ENCODE measurements at places on chromosomes 3 and 15.

GRCh38 chr3:168002786-168003368 lies 92.8 kb downstream of the GOLIM4 start:
- DNase-seq: no peak

DNA sequence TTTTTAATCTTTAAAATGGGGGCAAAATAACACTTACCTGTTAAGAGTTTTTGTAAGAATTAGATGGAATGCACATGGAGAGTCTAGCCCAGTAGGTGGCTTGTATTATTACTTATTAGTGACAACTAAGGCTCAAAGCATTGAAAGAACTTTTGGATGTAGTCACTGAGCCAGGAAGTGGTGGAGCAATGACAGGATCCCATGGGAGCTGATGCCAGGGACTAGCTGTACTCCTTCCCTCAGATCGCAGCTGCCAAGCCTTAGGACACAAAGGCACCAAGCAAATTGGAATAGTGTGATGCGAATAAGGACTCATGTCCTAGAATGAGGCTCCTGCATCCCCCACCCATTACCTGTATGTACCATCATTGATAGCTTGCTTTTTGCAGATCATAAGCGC lies 370.4 kb upstream of the RGMA start:
- DNase-seq: no peak

- DNase-seq: no peak
Measured at GRCh38 chr3:23819599-23820360, 14.0 kb downstream of the UBE2E1 start.

GRCh38 chr15:53539878-53540277 lies 219.6 kb downstream of the WDR72 start:
- DNase-seq: no peak

DNA sequence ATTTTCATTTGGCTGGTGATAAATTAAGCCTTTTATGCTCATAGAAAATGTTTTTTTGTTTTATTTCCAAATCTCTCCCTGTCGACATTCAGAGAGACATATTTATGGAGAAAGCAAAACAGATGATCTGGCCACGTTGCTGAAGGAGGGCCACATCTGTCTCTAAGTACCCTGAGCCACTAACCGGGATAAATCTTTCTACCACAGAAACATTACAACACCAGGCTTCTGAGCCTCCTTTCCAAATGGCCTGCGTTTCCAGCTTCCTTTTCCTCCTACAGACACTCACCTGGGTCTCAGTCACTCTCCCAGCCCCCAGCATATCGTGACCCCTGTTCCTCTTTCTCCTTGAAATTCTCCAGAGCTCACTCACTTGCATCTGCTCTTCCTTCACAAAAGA lies 161.0 kb downstream of the ARRDC4 start:
- DNase-seq: no peak

DNA sequence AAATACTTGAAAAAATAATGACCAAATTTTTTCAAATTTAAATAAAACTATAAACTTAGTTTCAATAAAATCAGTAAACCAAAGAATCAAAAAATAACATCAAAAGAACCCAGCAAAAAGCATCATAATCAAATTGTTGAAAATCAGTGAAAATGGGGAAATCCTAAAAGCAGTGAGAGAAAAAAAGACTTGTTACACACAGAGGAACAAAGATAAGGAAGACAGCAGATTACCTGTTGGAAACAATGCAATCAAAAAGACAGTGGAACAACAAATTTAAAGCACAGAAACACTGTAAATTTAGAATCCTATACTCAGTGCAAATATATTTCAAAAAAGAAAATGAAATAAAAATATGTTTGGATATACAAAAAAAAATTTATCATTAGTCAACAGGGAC lies 156.2 kb upstream of the LMCD1 start:
- no peak for DNase-seq

- no peak for DNase-seq
Measured at GRCh38 chr15:75864213-75865059, 21.2 kb downstream of the UBE2Q2 start.

- no peak for DNase-seq
Measured at GRCh38 chr3:52437326-52438103, 7.4 kb downstream of the SEMA3G start.

DNA sequence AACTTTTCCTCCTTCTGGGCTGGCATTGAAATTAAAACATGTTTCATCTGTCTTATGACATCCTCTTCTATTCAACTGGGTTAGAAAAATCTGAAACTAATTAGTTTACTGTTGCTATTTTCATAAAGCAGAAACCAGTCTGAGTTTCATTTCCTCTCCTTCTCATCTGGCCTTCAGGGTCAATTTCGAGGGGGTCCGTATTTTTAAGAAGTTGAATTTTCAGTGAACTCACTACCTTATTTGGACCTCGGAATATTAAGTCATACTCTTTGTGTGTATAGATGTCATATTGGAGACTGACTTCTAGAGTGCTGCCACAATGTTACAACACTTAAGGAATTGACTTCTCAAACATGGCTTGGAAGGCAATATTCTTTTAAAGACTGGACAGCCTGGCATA lies 485.9 kb downstream of the SQOR start:
- no peak for DNase-seq

DNA sequence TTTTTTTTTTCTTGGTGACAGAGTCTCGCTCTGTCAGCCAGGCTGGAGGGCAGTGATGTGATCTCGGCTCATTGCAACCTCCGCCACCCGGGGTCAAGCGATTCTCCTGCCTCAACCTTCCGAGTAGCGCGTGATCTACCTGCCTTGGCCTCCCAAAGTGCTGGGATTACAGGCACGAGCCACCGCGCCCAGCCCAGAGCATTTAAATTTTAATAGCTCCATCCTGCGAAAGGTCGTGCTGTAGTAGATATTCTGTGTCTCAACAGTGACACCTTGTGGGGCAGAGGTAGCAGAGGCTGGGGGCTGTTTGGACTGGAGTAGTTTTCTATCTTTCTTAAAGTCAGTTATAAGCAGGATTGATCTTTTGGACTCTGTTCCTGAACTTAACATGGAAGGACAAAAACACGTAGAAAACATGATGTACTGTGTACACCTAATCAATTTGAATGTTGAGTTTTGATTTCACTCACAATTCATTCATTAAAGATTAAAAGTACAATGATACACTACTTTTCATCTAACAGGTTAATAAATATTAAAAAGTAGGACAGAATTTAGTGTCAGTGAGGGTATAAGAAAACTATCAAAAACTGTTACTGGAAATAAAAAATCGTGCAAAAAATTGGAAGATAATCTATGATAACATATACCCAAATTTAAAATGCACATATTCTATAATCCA lies 11.0 kb upstream of the PDCD6IP start:
- DNase-seq: no peak

GRCh38 chr3:190169243-190169642 lies 48.5 kb upstream of the P3H2 start:
- DNase-seq: no peak

DNA sequence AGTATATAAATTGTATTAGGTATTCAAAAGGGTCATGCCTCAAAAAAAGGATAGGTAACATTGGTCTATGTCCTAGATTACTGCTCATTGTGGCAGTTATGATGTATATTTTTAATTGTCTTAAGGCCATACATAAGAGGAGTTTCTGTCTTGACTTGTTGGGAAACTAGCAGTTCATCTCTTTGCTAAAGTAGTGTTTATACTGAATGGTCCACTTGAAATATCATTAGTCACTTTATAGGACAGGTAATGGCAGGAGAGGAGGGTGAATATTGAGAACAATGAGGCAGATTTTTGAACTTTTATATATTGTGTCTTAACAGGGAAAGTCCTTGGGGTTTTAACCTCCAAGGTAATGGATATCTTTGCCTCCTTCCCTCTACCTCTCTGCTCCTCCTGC lies 58.4 kb downstream of the TP63 start:
- DNase-seq: no peak

GRCh38 chr15:47908950-47909670 lies 191.8 kb downstream of the SEMA6D start:
- DNase-seq: no peak

DNA sequence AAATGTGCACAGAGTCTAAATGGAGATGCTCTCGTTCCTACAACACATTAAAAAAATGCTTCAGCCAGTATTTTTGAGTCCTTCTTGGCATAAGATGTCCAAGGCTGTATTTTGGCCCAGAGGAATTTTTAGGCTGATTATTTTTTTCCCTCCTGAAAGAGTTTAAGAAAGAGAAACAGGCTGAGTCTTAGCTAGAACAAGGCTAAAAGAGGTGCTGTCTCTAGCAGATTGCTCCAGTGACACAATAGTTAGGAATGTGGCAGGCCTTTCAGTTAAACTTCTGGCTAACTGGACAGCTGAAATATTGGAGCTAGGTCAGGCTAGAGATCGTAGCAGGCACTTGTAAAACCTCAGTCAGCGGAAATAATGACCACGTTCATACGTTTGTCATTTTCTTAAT lies 271.4 kb upstream of the RARB start:
- DNase-seq: no peak

DNA sequence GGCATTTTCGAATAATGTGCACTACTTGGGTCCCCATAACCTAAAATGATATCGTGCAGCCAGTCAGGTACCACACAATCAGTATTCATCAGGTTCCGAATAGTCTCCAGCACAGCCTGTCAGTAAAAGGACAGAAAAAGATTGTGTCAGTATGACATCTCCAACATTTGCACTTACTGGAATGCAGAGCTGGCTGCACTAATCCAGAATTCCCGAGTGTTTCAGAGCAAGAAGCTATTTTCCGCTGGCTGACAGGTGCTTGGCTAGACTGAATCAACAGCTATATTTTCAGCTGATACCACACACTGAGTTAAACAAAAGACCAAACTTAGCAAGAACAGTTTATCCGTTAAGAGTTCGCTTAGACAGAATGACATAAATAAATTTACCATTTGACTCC lies 68.8 kb downstream of the AQR start:
- no peak for DNase-seq

GRCh38 chr3:32154205-32154579 lies 47.8 kb downstream of the GPD1L start:
- DNase-seq: no peak

DNA sequence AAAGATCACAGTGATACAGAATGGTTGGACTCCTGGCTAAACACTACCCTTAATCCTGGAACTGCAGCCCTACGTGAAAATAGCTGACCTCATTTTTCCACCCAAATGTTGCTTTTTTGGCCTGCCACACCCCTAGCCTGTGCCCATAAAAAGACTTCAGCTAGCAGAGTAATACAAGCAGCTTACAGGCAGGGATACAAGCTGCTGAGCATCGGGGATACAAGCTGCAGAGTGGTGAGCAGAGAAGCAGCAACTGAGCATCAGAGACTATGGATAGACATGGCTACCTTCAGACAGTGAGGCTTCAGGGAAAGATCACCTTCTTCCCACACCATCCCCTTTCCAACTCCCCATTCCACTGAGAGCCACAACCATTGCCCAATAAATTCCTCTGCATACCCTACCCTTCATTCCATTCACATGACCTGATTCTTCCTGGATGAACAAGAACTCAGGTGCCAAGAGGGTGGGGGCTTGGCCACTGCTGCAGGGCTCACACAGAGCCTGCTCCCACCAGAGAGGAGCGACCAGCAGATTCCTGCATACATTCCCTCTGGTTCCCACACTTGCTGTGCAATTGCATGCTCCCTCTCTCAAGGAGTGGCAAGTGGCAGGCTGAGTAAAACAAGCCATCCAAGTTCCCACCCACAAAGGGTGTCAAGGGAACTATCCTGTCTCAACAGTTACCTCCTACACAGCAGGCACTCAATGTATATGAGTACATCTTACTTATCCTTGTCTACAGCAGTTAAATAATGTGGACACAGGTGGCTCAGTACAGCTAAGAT lies 217.5 kb downstream of the ALCAM start:
- DNase-seq: no peak

DNA sequence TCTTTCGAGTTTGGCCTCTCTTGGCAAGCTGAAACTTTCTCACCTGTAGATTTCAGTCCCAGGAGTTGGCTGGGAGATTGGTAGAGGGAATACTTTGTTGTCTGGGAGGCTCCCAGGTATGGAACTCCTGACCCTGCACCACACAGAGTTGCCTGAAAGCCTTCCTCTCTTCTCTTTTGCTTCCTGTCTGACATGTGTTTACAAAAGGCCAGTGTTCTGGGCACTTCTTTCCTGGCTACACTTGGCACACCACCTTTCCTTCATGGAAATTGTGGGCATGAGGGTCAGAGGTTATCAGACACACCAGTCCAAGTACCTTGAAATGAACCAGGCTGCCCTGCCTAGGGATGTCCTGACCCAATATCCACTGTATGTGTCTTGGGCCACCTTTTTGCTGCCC lies 123.7 kb downstream of the ABHD5 start:
- DNase-seq: no peak

- no peak for DNase-seq
Measured at GRCh38 chr3:6281662-6282061, 579.3 kb upstream of the GRM7 start.

- no peak for DNase-seq
Measured at GRCh38 chr3:169722724-169723123, 42.1 kb downstream of the TERC start.

DNA sequence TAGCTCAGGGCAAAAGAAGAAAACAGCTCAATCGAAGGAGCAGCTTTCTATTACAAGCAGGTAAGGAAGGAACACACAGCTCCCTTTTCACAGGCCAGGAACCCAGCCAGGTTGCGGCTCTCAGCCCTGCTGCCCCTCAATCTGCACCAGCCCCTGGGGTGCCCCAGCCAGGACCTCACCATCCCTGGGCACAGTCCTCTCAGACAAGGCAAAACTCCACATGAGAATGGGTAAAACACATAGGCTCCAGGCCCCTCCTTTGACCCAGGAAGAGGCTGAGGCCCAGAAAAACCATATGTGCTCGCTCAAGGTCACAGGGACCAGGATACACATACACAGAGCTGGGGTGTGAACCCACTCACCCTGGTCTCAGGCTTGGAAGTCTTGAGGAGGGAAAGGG lies 178.7 kb upstream of the TLE3 start:
- DNase-seq: no peak

- DNase-seq: no peak
Measured at GRCh38 chr3:19885468-19885867, 48.5 kb downstream of the EFHB start.

DNA sequence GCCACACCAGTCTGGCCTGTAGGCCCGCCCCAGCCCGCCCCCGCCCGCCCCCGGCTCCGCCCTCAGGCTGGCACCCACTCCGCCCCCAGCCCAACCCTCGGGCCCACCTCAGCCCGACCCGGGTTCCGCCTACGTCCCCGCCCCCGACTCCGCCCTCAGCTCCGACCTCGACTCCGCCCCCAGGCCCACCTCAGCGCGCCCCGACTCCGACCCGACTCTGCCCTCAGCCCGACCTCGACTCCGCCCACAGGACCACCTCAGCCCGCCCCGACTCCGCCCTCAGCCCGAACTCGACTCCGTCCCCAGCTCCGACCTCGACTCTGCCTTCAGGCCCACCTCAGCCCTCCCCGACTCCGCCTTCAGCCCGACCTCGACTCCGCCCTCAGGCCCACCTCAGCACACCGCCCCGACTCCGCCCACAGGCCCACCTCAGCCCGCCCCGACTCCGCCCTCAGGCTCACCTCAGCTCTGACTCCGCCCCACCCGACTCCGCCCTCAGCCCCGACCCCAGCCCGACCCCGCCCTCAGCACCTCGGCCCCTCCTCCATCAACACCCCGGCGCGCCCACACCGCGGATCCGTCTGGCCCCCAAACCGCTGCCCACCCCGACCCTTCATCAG lies at the start of gene RAB43:
Gene RAB43 (minus strand): TSS at position 13 of the 620 bp plus-strand sequence. CDS start 315 bp downstream, outside the sequence.
- DNase-seq: peak; percentile 50
